ENCODE measurements at places on chromosomes 7 and 10.

GRCh38 chr7:24500599-24500998, 72.7 kb upstream of the PALS2 start:
- no peak for DNase-seq

DNA sequence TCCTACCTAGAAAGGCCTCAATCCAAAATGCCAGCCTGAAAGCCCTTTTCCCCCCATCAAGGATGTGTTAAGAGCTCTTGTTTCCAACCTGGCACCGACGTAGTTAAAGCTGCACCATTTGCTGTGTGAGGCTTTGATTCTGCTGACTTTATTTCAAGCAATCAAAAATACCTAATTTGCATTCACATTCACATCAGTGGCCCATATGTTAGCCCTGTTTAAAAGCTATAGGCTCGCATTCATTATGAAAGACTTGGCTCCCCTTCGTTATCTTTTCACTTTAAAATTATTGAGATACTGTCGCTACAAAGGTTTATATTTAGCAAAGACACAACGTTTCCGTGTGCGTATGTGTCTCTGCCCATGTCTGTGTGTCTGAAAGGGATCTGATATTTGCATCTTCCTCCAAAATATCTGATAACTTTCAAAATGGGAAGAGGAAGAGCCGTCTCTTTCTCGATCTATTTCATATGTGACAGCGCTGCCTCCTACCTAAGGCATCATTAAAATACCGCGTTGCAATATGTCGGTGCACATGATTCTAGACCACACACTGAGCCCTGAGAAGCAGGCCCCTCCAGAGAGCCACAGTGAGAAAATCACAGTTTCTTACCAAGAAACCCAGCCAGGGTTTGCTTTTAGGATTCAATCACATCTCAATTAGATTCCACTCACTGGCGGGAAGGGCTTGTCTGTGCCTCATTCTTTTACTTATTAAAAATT, 57.1 kb upstream of the ITPRID1 start:
- no peak for DNase-seq

GRCh38 chr10:11209830-11210181, 192.1 kb downstream of the CELF2 start:
- DNase-seq: no peak

DNA sequence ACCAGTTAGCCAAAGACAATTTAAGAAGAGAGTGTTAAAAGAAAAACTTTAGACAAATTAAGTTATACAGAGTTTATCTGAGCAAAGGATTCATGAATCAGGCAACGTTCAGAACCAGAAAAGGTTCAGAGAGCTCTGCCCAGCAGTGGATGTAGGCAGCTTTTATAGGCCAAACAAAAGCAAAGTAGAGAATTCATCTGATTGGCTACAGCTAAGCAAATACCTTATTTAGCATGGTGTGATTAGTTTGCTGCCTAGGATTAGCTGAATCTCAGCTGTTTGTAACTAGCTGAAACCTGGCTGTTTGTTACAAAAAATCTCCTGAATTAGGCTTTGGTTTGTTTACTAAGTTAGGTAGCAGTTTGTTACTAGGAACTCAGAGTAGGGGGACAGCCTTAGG, 66.0 kb downstream of the SLC25A40 start:
- no peak for DNase-seq

DNA sequence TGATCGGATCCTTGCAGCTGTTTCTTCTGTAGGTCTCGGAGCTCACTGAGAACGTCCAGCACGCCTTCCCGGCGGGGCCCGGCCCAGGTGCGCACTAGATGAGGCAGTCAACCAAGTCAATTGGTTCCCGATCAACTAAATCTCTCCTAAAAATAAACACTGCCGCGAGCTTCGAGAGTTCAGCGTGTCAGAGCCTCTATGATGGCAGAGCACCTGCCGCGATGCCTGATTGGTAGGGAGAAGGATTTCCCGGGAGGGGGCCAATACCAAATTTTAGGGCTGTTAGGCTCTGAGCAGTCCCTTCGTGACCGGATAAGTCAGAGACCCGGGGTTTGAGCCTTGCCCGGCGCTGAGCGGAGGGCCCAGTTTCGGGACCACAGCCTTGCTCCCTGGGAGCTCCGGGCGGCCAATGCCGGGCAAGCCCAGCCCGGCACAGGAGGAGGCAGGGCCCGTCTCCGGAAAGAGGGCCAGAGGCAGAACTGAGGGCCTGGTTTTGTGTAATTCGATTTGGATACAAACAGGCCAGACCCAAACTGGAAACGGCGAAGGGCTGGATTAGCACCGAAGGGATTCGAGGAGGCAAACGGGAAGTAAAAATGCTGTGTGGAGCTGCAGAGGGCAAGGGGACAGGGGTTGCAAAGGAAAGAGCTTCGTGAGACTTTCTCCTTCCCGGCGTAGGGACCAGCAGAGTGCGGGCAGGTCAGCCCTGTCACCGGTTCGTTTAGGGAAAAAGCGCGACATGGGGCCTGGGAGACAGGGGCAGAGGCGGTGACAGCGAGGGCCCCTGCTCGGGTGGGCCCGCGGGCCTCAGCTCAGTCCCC, 569 bp downstream of the SLC26A5 start:
- DNase-seq: no peak

- DNase-seq: no peak
Observed at GRCh38 chr10:90818736-90819135, 39.1 kb downstream of the HTR7 start.

GRCh38 chr7:154672659-154673415, 330.1 kb downstream of the PAXIP1 start:
- no peak for DNase-seq

- no peak for DNase-seq
Observed at GRCh38 chr7:997404-998395, 14.7 kb downstream of the CYP2W1 start.

DNA sequence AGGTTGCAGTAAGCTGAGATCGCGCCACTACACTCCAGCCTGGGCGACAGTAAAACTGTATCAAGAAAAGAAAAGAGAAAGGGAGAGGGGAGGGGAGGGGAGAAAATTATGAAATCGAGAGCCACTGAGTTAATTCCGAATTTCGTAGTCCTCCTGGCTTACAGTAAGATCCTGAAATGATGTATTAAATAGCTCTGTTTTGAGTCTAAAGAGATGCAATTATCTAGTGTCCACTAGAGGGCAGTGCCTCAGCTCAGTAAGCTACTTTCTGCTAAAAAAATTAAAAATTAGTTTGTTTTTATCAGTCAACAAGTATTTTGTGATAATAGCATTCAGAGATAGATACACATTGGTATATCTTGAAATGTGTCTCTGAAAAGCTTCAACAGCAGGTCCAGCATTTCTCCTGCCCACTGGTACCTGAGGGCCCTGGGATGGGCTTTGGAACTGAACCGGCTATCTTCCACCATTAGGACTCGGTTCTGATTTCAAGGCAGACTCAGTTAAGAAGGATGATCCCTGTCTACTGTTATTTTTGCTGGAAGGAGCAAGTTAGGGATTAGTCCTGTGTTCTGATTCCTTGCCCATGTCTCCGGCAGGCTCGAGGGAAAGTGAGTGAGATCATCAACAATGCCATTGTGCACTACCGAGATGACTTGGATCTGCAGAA, 19.5 kb downstream of the TSPAN33 start:
- DNase-seq: no peak

- no peak for DNase-seq
Observed at GRCh38 chr7:3143869-3144775, 100.5 kb upstream of the CARD11 start.

- no peak for DNase-seq
Observed at GRCh38 chr10:43706166-43706565, 57.5 kb upstream of the ZNF32 start.

DNA sequence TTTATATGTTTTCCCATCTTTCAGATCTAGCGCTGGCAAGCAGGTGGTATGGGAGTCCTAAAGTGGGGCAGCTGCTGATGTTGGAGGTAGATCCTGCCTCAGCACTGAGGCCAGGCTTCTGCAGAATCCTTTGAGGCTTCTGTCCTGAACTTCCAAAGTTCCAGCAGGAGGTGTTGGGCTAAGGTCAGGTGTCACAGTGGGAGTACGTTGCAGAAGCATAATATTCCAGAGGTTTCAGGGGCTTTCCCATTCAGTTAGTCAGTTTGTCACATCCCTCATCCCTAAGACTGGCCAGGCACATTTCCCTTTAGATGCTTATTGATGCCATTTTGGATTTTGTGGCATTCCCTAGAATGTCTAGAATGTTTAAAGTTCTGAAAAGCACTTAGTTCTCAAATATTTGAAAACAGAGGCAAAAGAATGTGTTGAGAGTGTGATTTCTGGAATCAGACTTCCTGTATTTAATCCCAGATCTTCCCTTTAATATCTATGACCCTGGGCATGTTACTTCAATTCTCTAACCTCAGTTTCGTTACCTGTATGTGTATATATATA, 319.1 kb upstream of the PHYHIPL start:
- no peak for DNase-seq

DNA sequence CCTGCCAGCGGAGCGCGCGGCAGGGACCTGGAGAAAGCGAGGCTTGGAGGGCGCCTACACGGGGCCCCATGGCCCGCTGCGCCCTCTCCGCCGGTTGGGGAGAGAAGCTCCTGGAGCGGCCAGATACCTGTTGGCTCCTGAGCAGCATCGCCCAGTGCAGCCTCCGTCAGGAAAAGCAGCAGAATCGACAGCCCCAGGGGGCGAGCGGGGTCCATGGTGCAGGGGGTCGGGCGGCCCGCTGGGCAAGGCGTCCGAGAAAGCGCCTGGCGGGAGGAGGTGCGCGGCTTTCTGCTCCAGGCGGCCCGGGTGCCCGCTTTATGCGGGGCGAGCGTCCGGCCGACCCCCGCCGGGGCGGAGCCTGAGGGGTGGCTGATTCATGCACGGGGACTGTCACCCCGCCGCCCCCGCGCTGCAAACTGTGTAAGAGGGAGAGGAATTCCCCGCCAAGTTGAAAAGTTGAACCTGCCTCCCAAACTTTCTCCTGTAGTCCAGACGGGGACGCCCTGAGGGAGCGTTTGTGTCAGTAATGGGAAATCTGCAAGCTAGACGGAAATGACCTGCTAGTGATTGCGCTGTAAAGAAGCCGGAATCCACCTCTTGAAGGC, at the start of gene TFPI2:
Gene TFPI2, minus strand, starts transcription at position 290 of the 605 bp plus-strand sequence. Its CDS starts 75 bp downstream, at position 215.
- no peak for DNase-seq

- DNase-seq: no peak
Observed at GRCh38 chr7:66696774-66697191, 43.8 kb upstream of the RABGEF1 start.

DNA sequence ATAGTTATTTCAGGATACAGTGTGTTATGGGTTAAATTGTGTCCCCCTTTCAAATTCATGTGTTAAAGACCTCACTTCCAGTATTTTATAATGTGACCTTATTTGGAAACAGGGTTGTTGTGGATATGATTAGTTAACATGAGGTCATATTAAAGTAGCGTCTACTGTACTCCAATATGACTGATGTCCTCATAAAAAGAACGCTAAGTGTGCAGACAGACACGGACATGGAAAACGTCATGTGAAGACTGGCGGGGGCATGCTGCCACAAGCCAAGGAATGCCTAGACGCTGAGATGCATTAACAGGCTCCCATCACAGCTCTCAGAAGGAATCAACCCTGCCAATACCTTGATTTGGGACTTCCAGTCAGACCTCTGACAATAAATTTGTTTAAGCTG, 1.5 kb upstream of the WDR37 start:
- DNase-seq: no peak

DNA sequence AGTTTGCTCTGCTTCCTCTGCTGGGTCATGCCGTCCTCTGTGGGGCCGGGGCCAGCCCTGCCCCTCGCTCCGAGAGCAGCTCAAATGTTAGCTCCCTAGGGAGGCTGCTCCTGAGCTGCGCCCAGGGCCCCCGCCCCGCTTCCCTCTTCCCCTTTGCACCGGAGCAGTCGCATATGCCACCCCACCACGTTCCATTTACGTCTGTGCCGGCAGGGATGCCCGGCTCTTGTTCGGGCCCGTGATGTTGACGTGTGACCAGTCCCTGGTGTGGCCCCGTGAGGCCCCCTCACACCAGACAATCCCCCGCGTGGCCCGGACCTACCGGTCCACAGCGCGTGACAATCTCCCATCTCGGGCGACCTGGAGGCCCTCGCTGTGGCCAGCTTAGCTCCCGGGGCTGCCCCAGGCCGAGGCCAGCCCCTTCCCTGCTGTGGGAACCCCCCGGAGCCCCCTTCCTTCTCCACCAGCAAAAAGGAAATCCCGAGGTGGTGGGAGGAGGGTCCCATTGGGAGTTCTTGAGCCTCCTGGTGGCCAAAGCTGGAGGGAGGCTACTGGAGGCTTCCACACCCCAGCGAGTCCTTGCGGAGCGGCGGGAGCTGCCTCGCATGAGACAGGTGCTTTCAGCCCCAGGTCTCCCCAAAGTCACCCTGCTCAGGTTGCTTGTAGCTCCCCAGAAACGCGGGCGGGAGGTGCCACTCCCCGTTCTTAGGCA, 15.2 kb downstream of the FAM20C start:
- DNase-seq: no peak

DNA sequence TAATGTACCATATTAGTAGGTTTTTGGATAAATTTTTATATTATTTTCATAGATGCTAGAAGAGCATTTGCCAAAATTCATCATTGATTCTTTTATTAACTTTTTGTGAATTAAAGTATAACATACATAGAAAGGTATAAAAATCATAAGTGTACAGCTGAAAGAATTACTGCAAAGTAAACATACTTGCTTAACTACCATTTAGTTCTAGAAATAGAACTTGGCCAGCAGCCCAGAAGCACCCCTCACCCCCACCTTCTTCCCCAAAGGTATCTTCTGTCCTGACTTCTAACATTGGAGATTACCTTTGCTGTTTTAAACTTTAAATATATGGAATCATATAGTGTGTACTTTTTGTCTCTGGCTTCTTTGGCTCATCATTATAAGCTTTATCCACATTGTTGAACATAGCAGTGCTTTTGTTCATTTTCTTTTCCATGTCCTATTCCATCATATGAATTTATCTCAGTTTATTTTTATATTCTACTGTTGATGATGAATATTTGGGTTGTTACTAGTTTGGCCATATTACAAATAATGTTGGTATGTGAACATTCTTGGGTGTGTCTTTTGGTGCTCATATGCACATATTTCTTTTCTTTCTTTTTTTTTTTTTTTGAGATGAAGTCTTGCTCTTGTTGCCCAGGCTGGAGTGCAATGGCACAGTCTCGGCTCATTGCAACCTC, 142.8 kb downstream of the ADK start:
- no peak for DNase-seq

- DNase-seq: no peak
Observed at GRCh38 chr7:92648067-92648466, 57.9 kb upstream of the FAM133B start.

DNA sequence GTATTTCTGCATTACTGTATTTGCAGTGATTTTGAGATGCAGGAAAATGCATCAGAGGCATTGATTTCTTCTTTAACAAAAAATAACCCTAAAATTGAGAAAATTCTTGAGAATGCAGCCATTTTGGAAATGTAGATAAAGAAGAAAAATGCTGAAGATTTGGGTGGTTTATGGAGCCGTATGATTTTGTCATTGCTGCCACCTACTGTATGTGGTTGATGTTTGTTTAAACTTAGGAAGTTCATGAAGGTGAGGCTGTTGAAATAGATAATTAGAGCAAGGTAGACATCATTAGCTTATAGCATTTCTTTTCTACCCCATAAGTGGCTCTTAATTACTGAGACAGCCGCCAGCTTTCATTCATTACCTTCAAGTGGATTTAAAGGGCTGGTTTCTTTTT, 92.1 kb upstream of the SAMD8 start:
- DNase-seq: no peak

All from stimulated activated CD8-positive, alpha-beta memory T cell treated with anti-CD3 and anti-CD28 coated beads, Interleukin-15, amount 100 ng/mL, for 1 hour (primary cell).